Lung (tissue), 17 donors: ENCODE measurements at places on chromosomes 2 and 18.

DNA sequence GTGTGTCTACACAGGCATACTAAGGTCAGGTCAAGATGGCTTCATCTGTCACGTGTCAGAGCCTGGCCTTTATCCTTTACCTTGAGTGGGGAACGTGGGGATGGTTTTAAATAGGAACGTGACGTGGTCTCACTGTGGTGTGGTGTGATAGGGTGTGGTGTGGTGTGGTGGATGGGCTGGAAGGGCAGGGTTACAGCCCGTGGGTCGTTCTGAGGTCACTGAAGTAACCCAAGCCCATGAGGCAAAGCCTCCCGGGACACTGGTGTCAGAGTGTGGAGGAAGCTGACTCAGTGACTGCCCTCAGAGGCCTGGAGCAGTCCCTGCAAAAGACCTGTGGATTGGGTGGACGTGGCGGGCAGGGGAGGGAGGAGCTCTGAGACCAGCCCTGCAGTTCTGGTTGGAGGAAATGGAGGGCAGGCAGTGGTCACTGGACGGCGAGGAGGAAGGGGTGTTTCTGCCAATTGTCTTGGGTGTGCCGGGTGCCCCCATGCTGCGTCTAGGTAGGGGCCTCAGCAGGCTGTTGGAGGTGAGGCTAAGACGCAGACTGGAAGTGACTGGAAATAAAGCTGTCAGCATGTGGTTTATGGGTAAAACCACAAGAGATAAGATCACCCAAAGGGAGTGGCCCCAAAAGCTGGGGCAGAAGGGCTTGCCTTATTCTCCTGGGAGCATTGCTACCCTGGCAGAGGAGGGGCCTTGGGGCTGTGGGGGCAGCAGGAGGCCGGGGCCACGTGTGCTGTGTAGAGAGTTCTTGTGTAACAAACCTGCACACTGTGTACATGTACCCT, 84.8 kb downstream of the SH3RF3 start:
- DNase-seq, result no peak

- no peak for DNase-seq
These were observed 32.1 kb downstream of the TOGARAM2 start for GRCh38 chr2:29013057-29013780.

- DNase-seq, result no peak
These were observed 255.0 kb upstream of the EPAS1 start for GRCh38 chr2:46042207-46042637.

GRCh38 chr2:7028846-7029245, 111.6 kb downstream of the RNF144A start:
- no peak for DNase-seq

DNA sequence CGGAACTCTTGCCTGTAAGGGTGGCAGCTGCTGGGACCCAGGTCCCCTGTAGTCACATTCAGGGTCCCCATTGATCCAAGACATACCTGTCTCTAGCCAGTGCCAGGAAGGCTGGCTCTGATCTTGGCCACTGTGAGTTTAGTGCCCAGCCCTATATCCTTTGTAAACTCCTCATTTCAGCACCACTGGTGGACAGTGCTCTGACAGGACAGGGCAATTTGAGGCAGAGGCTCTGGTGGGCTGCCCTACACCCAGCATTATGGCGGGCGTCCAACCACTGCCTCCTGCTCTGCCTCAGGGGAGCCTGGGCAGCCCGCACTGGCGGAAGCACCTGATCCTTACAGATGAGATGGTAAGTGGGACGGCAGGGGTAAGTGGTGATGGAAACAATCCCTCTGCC, 55.2 kb upstream of the MGAT4A start:
- no peak for DNase-seq

DNA sequence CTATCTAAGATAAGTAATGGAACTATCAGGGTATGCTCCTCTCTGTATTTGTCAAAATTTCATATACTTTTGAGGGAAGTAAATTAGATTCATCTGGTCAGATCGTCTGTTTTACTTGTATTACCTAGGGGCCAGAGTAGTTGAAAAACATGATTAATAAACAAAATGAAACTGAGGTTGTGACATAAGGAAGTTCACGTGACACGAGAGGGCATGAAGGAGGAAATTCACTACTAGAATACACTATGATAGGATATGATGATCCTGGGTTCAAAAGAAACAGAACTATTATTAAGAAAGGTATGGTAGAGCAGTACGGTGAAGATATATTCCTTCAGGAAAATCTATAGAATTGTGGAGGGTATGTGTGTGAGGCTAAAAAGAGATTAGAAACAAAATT, 58.4 kb upstream of the SPAG16 start:
- DNase-seq, result no peak

- DNase-seq, result peak; percentile 62
These were observed 18.8 kb downstream of the ZNF385B start for GRCh38 chr2:179842498-179843153.

DNA sequence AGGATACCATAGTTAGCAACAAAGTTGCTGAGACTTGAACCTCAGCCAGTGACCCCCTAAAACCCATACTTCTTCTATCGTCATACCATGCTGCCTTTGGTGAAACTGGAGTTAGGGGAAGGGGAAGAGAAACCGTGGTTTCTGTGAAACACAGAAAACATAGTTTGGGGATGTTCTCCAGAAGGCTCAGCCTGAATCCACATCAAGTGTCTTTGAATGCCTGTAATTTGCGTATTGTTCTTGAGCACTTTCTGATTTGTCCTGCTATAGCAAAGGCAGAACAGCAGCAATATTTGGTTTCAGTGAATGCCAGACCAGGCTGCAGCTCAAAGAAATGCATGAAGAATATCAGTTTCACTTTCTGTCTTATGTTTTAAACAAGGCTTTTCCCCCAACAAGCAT, 258.7 kb downstream of the TTC32 start:
- no peak for DNase-seq

DNA sequence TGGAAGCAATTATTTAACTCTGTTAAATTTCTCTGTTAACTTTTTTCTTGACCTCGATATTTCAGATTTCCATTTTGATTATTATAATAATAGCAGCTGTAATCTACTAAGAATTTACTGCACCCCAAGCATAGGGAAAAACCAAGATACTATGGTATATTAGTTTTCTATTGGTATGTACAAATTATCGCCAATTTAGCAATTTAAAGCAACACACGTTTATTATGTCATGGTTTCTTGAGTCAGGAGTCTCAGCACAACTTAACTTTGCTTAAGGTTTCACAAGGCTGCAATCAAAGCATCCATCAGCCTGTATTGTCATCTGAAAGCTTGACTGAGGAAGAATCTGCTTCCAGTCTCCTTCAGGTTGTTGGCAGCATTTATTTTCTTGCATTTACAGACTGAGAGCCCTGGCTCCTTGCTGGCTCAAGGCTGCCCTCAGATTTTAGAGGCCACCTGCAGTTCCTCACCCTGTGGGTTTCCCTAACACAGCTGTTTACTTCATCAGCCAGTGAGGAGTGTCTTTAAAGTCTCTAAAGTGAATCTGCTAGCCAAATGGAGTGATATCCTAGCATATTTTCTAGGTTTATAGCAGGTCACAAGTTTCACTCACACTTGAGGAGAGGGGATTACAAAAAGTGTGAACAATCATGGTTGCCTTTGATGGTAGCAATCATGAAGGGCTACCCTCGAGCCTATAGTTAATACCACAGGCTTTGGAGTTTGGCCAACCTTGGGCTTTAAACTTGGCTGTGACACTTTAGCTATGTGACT, 4.4 kb upstream of the VPS54 start:
- DNase-seq, result no peak

DNA sequence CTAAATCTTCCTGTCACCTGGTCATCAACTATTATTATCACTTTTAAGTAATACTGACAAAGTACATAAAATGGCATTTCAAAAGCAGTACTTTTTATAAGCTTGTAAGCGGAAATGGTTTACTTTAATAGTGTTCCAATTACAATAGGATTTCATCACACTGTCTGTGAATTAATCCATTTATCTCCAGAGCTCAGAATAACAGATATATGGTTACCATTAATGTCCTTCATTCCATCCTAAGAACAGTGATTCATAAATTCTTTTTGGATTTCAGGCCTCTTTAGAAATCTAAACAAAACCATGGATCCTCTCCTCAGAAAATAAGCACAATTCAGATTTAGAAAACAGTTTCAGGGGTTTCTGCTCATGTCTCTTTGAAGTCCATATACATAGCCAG, 68.4 kb downstream of the PID1 start:
- no peak for DNase-seq

DNA sequence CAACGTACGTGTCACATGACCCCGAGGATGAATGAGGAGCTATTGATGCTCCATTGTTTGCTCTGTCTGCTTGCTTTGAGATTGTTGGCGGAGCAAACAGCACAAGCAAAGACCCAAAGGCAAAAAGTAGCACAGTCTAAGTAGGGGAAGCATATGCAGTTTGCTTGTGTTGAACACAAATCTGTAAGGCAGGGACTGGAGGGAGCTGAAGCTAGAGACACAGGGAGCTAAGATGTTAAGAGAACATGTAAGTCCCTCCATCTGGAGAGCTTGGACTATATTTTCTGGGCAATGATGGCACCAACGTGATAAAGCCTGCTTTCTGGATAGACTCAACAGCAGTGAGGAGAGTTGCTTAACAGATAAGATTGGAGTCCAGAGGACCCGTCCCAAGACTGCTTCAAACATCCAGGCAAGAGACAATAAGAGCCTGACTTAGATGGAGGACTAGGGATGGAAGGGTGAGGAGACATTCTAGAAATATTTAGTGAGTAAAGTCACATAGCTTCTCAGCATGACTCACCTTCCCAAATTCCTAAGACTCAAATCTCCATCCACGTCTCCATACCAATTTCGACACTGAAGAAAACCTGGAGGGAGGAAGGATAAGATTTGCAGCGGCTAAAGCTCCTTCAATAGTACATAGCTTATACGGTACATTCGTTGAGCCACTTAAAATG, 88.1 kb upstream of the KLF7 start:
- DNase-seq, result no peak

DNA sequence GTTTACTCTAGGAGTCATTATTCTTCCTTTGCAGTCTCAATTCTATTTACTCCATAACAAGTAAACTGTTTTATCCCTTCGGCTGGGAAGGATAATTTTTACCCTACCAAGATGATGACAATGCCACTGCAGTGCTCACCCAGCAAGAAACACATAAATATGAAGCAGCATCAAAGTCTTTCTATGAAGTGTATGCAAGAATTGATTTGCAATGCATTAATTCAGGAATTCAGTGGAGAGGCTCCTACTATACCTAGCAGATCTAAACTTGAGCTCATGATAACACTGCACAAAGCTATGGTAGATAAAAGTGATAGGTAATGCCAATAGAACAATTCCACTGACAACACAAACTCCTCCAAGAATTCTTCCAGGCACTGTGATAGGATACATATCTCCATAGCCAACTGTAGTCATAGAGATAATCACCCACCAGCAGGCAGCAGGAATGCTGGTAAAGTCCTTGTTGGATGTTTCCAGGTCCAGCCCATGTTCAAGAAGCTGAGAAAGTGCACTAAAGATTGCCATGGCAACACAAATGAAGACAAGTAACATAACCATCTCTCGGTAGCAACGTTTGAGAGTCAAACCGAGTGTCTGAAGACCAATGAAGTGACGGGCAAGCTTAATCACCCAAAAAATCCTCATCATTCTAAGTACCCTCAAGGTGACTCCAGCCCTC, 49.9 kb downstream of the KCNG3 start:
- no peak for DNase-seq

DNA sequence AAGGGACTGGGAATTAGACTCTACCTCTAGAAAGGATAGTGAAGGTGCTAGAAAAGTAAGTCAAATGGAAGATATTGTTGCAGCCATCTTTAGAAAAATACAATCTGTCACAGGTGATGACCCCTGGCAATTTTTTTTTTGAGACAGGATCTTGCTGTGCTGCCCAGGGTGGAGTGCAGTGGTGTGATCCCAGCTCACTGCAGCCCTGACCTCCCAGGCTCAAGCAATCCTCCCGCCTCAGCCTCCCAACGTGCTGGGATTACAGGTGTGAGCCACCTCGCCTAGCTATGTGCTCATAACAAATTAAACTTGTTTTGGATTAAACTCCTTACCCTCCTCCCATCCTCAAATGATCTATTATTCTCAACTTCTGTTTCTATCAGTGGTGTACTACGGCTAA, 3.8 kb upstream of the GIGYF2 start:
- no peak for DNase-seq

GRCh38 chr2:17416884-17417391, 101.3 kb downstream of the RAD51AP2 start:
- DNase-seq, result no peak

DNA sequence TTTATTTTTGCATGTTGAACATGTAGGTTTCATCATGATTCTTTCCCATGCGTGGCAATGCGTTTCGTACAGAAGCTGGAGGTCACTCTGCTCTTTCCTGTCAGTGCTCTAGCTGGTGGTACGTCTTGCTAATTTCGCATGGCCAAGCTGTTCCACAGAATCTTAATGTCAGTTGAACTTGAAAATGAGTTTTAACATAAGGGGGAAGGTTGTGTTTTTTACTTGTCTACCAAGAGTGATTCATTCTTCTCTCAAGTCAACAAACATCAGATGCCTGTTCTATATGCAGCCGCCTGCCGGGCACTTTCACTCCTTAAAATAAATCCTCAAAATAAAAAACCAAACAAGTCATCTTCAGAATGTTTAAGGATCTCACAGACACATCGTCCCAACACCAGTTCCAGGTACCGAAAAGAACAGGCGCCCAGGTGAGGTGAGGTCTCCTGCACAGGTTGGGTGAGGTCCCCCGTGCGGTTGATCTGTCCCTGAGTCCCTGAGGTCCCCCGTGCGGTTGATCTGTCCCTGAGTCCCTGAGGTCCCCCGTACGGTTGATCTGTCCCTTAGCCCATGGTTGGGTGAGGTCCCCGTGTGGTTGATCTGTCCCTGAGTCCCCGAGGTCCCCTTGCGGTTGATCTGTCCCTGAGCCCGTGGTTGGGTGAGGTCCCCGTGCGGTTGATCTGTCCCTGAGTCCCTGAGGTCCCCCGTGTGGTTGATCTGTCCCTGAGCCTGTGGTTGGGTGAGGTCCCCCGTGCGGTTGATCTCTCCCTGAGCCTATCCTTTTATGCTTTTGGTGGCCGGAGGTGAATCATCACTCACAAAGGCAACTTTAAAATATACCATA, 57.0 kb upstream of the KCNG2 start:
- DNase-seq, result no peak

- no peak for DNase-seq
These were observed 137.6 kb downstream of the TNS1 start for GRCh38 chr2:217864963-217865772.

DNA sequence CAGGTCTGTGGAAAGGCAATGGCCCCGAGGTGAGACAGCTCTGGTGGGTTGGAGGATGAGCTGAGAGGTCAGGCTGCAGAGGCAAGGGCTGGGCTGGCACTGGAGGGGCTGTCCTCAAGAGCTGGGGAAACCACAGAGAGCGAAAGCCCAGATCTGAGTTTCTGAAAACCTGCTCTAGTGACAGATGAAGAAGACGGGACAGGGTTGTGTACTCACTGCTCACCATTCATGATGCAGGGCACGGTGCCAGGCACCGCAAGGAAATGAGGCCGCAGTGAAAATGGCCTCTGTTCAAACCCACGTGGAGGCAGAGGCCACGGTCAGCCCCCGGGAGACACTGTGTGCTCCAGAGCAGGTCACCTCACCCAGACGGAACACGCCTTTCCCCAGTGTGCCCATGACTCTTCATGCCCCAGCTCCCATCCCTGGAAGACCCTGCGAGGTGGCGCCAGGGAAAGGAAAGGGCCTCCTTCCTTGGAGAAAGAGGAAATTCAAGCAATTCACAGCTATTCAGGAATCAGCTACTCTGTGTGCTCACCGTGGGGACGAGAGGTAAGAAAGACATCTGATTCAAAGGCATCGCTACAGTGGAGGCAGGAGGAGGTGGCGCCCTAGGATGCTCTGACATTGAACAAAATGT, 24.3 kb upstream of the ID2 start:
- DNase-seq, result no peak
